A549 treated with Mapracorat at 1 μM for 4 hours (cell line): ENCODE measurements at places on chromosomes 7 and 10. TPM values are rescaled to one million over a fixed set of nuclear protein-coding genes. Genes with fewer than 3 reads are reported as not detected.

Gene GCK
- not detected in 5 replicates for total RNA-seq

Gene PDK4
- total RNA-seq: 18.2 to 24.6 TPM (median 22.2 TPM) in 5 replicates

Gene VSTM2A
- not detected in 5 replicates for total RNA-seq

Gene CPA4
- 3.3 to 5.3 TPM (median 4.3 TPM) in 5 replicates for total RNA-seq

Gene AGR3
- total RNA-seq: not detected in 5 replicates

Gene GPRIN2
- total RNA-seq: 25.5 to 44.5 TPM (median 40.5 TPM) in 5 replicates

Gene TMEM213
- total RNA-seq: not detected in 5 replicates

Gene TRPV5
- total RNA-seq: not detected in 5 replicates

Gene MYOZ1
- total RNA-seq: not detected in 5 replicates

Gene SRRM3
- total RNA-seq: 8.0 to 11.6 TPM (median 11.3 TPM) in 5 replicates

Gene EPO
- 0.10 to 0.12 TPM in 2 of 5 replicates, not detected in the others for total RNA-seq

Gene SEPTIN14
- total RNA-seq: not detected in 5 replicates

Gene GTPBP4
- total RNA-seq: 95.9 to 143 TPM (median 101 TPM) in 5 replicates

Gene MALRD1
- total RNA-seq: not detected in 5 replicates

Gene ZNF398
- 7.9 to 11.2 TPM (median 9.3 TPM) in 5 replicates for total RNA-seq

Gene CBX3
- total RNA-seq: 213 to 279 TPM (median 222 TPM) in 5 replicates

Gene FAM180A
- 0.09 to 0.14 TPM (median 0.11 TPM) in 3 of 5 replicates, not detected in the others for total RNA-seq

Gene IGF2BP3
- 21.3 to 32.5 TPM (median 29.1 TPM) in 5 replicates for total RNA-seq

Gene FOXI2
- total RNA-seq: not detected in 5 replicates

Gene CYTH3
- 25.6 to 32.4 TPM (median 27.8 TPM) in 5 replicates for total RNA-seq

Gene FAM25G
- 1.1 to 2.0 TPM (median 1.4 TPM) in 3 of 5 replicates, not detected in the others for total RNA-seq

Gene BUB3
- total RNA-seq: 164 to 191 TPM (median 174 TPM) in 5 replicates

Gene CRYGN
- total RNA-seq: not detected in 5 replicates

Gene ACSM6
- total RNA-seq: not detected in 5 replicates

Gene SPRN
- 0.13 to 0.39 TPM (median 0.29 TPM) in 5 replicates for total RNA-seq

Gene GPC2
- 0.62 to 1.5 TPM (median 1.0 TPM) in 5 replicates for total RNA-seq

Gene SOSTDC1
- total RNA-seq: not detected in 5 replicates

Gene PTPRN2
- 0.72 to 1.5 TPM (median 1.0 TPM) in 5 replicates for total RNA-seq

Gene TNPO3
- total RNA-seq: 39.8 to 43.3 TPM (median 40.9 TPM) in 5 replicates

Gene WDR91
- total RNA-seq: 6.1 to 8.0 TPM (median 7.5 TPM) in 5 replicates

Gene KLF14
- 0.08 TPM in 1 of 5 replicates, not detected in the others for total RNA-seq

Gene FBXO24
- 0.12 to 0.56 TPM (median 0.28 TPM) in 4 of 5 replicates, not detected in the other for total RNA-seq

Gene TSPAN15
- 83.0 to 108 TPM (median 104 TPM) in 5 replicates for total RNA-seq

Gene FRAT2
- 5.9 to 9.9 TPM (median 8.9 TPM) in 5 replicates for total RNA-seq
